CD8-positive, alpha-beta memory T cell (primary cell): ENCODE measurements at places on chromosomes 3 and 15. TPM values are rescaled to one million over a fixed set of nuclear protein-coding genes. Genes with fewer than 3 reads are reported as not detected.

Gene ADAMTS17
- total RNA-seq: 1.9 TPM

Gene GUCA1C
- total RNA-seq: not detected

Gene PLIN1
- total RNA-seq: 0.35 TPM

Gene NEK10
- total RNA-seq: 0.24 TPM

Gene TMPRSS7
- total RNA-seq: not detected

Gene SYNM
- 2.4 TPM for total RNA-seq

Gene UBL7
- 67.7 TPM for total RNA-seq

Gene RASA2
- 36.4 TPM for total RNA-seq

GRCh38 chr15:91882858-91883586 is 29.5 kb downstream of the SLCO3A1 start:
- H3K4me3 ChIP-seq: no peak overlapping the region
- no peaks in the 10 kb centered on the region for H3K36me3 ChIP-seq
- H3K4me1 ChIP-seq: no peaks in the 10 kb centered on the region
- H3K27ac ChIP-seq: no peak overlapping the region

DNA sequence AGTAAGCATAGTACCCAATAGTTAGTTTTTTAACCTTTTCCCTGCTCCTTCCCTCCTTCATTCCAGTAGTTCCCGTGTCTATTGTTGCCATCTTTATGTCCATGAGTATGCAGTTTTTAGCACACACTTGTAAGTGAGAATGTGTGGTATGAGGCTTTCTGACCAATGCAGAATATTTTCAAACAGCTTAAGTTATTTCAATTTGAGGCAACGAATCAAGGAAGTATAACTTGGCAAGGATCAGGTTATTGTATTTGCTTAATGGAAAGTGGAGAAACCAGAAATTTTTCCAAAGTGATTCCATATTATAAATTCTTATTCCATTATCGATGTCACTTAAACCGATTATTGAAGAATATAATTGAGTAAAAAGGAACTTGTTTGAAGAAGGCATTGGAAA is 954.8 kb downstream of the GBE1 start:
- no peak overlapping the region for H3K27ac ChIP-seq
- no peak for DNase-seq
- no peaks in the 10 kb centered on the region for H3K36me3 ChIP-seq
- no peaks in the 10 kb centered on the region for H3K4me1 ChIP-seq
- no peak overlapping the region for H3K4me3 ChIP-seq
- no peaks in the 10 kb centered on the region for H3K27me3 ChIP-seq

- no peak for DNase-seq
- H3K27me3 ChIP-seq: no peaks in the 10 kb centered on the region
- H3K36me3 ChIP-seq: no peaks in the 10 kb centered on the region
- H3K27ac ChIP-seq: no peak overlapping the region
- no peak overlapping the region for H3K4me3 ChIP-seq
Measured at GRCh38 chr3:150936693-150937092, 31.5 kb upstream of the MINDY4B start.

- DNase-seq: no peak
- H3K36me3 ChIP-seq: no peaks in the 10 kb centered on the region
- no peak overlapping the region for H3K27ac ChIP-seq
- H3K27me3 ChIP-seq: no peaks in the 10 kb centered on the region
- H3K4me1 ChIP-seq: no peaks in the 10 kb centered on the region
- H3K4me3 ChIP-seq: no peak overlapping the region
Measured at GRCh38 chr3:166752214-166752613, 627.9 kb downstream of the ZBBX start.

- H3K27ac ChIP-seq: no peak overlapping the region
- H3K4me1 ChIP-seq: no peaks in the 10 kb centered on the region
- H3K4me3 ChIP-seq: no peak overlapping the region
- no peaks in the 10 kb centered on the region for H3K27me3 ChIP-seq
Measured at GRCh38 chr3:197532388-197532787, 23.4 kb downstream of the BDH1 start.

GRCh38 chr3:179299999-179300613 is 22.7 kb upstream of the ZNF639 start:
- no peaks in the 10 kb centered on the region for H3K4me1 ChIP-seq
- no peak overlapping the region for H3K27ac ChIP-seq
- H3K36me3 ChIP-seq: no peaks in the 10 kb centered on the region
- DNase-seq: no peak
- no peak overlapping the region for H3K4me3 ChIP-seq
- no peaks in the 10 kb centered on the region for H3K27me3 ChIP-seq

- no peaks in the 10 kb centered on the region for H3K27me3 ChIP-seq
- H3K36me3 ChIP-seq: no peaks in the 10 kb centered on the region
- H3K4me1 ChIP-seq: no peaks in the 10 kb centered on the region
- no peak overlapping the region for H3K4me3 ChIP-seq
Measured at GRCh38 chr3:167394003-167394402, 13.9 kb upstream of the ZBBX start.

DNA sequence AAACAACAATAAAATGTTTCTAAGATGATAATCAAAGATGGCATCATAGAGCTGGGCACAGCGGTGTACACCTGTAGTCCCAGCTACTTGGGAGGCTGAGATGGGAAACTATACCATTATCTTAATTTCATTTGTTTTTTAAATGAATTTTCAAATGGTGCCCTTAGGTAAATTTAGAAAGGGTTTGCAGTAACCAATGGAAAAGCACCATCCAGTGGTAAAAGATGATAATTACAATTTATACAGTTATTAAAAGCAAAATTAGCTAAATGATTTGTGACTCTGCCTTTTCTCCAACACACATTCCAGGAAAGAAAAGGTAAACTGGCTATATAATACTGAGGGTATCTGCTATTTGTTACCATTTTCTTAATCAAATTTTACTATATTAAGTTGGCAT is 14.4 kb upstream of the ANKRD28 start:
- H3K4me1 ChIP-seq: peaks cover 10% of the 10 kb centered on the region
- no peak overlapping the region for H3K4me3 ChIP-seq
- H3K27ac ChIP-seq: no peak overlapping the region
- no peaks in the 10 kb centered on the region for H3K27me3 ChIP-seq
- DNase-seq: no peak

- H3K4me1 ChIP-seq: no peaks in the 10 kb centered on the region
- H3K4me3 ChIP-seq: no peak overlapping the region
- H3K36me3 ChIP-seq: peaks cover 3% of the 10 kb centered on the region
- H3K27ac ChIP-seq: no peak overlapping the region
- no peaks in the 10 kb centered on the region for H3K27me3 ChIP-seq
- no peak for DNase-seq
Measured at GRCh38 chr15:41241221-41241964, 10.3 kb downstream of the CHP1 start.

DNA sequence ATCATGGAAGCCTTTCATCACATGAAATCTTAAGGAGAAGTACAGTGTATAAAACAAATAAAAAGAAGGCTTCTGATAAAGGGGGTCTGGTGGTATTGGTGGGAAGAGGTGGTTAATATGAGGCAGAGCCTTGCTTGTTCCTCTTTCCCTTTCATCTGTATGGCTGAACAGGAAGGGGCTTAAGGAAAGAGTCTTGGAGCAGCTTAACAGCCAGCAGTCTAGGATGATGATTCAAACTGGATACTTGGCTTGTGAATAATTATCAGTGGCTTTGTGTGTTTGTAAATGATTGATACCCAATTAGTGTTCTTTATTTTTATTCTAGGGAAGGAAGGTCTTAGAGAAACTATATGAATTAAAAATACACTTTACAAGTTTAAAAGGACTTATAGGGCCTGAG is 29.1 kb upstream of the TCAIM start:
- H3K27ac ChIP-seq: no peak overlapping the region
- no peak overlapping the region for H3K4me3 ChIP-seq
- H3K36me3 ChIP-seq: no peaks in the 10 kb centered on the region
- H3K27me3 ChIP-seq: no peaks in the 10 kb centered on the region
- H3K4me1 ChIP-seq: no peaks in the 10 kb centered on the region
- DNase-seq: no peak

DNA sequence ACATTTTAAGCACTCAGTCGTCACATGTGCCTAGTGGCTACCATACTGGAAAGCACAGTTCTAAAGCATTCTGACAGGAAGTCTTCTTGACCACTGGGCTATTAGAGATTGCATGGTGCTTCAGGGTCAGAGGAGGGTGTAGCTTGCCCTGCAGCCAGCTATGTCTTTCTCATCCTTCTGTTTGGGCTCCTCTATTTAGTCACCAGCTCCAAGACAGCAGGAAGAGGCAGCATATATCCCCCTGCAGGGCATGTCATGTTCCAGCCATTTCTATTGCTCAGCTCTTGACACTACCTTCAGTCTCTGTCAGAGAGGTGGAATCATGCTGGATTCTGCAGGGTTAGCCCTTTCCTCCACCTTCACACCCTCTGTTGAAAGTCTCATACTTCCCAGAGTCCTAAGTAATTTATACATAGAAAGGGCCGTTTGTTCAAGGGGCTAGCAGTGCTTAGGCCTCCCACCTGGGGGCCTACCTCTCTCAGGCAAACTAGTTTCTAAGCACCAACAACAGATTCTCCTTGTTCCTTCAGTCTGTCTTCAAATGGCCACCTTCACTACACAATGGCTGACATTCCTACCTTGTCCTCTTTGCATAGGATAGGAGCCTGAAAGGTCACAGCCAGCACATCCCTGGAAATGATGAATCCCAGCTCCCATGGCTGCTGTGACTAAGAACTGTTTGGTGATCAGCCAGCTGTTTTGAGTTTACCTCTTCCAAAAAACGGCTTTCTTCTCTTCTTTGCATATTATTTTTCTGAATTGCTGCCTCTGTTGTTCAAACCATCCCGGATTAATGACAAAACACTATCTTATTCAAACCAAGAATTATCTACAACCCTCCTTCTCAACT is 115.7 kb upstream of the BFSP2 start:
- no peak overlapping the region for H3K27ac ChIP-seq
- H3K27me3 ChIP-seq: no peaks in the 10 kb centered on the region
- no peaks in the 10 kb centered on the region for H3K4me1 ChIP-seq
- no peak for DNase-seq
- no peaks in the 10 kb centered on the region for H3K36me3 ChIP-seq
- H3K4me3 ChIP-seq: no peak overlapping the region

- no peak overlapping the region for H3K27ac ChIP-seq
- H3K4me3 ChIP-seq: no peak overlapping the region
Measured at GRCh38 chr3:23079976-23080375, 123.2 kb upstream of the UBE2E2 start.

GRCh38 chr3:61277411-61277810 is 26.2 kb upstream of the FHIT start:
- H3K4me1 ChIP-seq: no peaks in the 10 kb centered on the region
- H3K27ac ChIP-seq: no peak overlapping the region
- no peaks in the 10 kb centered on the region for H3K27me3 ChIP-seq
- no peak for DNase-seq
- H3K4me3 ChIP-seq: no peak overlapping the region
